GM04504 (cell line): ENCODE measurements at places on chromosomes 3 and 15.

GRCh38 chr15:79973456-79974195 is 2.6 kb upstream of the BCL2A1 start:
- DNase-seq = no peak

DNA sequence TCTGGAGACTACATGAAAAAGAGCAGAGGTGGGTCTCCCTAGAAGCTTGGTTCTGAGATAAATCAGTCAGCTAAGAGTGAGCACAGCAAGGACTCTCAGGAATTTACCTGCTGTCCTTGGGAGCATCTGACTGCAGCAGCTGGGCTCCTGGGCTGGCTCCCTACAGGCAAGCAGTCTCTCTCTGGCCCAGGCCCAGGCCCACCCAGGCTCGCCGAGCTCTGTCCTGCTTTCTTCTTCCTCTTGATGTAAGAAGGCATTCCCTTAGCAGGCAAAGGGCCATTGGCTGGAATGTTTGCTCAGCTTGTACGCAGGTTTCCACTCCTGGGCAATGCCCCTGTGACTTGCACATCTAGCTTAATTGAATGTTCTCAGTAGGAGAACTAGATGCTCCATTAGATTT is 4.3 kb upstream of the RBP2 start:
- DNase-seq = no peak

- no peak for DNase-seq
Measured at GRCh38 chr15:76988867-76989780, 5.8 kb upstream of the PSTPIP1 start.

GRCh38 chr3:191352014-191352413 is 21.7 kb upstream of the UTS2B start:
- no peak for DNase-seq

GRCh38 chr3:172766241-172766640 is 15.7 kb downstream of the ECT2 start:
- DNase-seq = no peak

DNA sequence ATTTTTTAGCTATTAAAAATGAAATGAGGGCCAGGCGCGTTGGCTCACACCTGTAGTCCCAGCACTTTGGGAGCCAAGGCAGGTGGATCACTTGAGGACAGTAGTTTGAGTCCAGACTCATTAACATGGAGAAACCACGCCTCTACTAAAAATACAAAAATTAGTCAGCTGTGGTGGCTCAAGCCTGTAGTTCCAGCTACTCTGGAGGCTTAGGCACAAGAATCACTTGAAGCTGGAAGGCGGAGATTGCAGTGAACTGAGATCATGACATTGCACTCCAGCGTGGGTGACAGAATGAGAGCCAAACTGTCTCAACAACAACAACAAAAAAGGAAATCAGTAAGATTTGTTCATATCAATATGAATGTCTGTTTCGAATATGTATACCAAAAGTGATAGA is 517.1 kb downstream of the ROBO1 start:
- DNase-seq = no peak
